ENCODE measurements at places on chromosomes 4 and X.
A peak's percentile ranks its signal among the peaks of the same experiment; 100 is the strongest.

GRCh38 chr4:37383579-37384229 lies 139.2 kb downstream of the NWD2 start:
- DNase-seq = no peak

GRCh38 chr4:16544251-16544721 lies 318.0 kb upstream of the TAPT1 start:
- no peak for DNase-seq

DNA sequence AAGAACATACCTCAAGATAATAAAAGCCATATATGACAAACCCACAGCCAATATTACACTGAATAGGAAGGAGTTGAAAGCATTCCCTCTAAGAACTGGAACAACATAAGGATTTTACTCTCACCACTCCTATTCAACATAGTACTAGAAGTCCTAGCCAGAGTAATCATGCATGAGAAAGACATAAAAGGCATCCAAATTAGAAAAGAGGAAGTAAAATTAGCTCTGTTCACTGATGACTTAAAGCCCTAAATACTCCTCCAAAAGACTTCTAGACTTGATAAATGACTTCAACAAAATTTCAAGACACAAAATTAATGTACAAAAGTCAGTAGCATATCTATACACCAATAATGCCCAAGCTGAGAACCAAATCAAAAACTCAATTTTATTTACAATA lies 235.7 kb downstream of the NKX6-1 start:
- DNase-seq = no peak

GRCh38 chrX:3748052-3748559 lies 34.7 kb upstream of the PRKX start:
- no peak for DNase-seq

- DNase-seq = no peak
Observed at GRCh38 chr4:123235431-123235830, 161.2 kb upstream of the SPRY1 start.

GRCh38 chr4:15870079-15870478 lies 68.5 kb downstream of the FGFBP1 start:
- no peak for DNase-seq

- no peak for DNase-seq
Observed at GRCh38 chr4:185112104-185112503, 31.0 kb upstream of the SLC25A4 start.

GRCh38 chrX:136496186-136496763 lies 1.1 kb upstream of the HTATSF1 start:
- no peak for DNase-seq

DNA sequence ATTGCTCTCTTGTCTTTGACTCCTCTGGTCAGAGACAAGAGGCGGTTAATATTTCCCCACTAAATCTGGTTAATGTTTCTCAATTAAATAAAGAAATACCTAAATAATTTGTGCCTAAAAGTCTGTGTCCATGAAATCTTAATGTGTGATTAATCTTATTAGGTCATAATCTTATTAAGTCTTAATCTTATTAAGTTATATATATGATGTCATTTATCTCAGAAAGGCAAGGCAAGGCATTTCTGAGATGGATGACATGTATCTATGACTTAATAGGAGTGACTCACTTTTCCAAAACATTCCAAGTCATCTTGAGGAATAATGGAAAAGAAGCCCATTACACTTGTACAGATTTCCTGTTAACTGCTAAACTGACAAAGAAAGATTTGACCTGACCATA lies 74.7 kb downstream of the TRAM1L1 start:
- DNase-seq = no peak

GRCh38 chr4:34718576-34719245 lies 1525.6 kb downstream of the ARAP2 start:
- DNase-seq = no peak

- DNase-seq = no peak
Observed at GRCh38 chr4:144181391-144181790, 40.9 kb upstream of the GYPA start.

- DNase-seq = no peak
Observed at GRCh38 chrX:1534301-1535168, 2.5 kb downstream of the P2RY8 start.

GRCh38 chrX:98459669-98460068 lies 1576.0 kb downstream of the RPA4 start:
- DNase-seq = no peak

GRCh38 chr4:174429701-174430410 lies 92.4 kb downstream of the HPGD start:
- DNase-seq = no peak

- DNase-seq = no peak
Observed at GRCh38 chr4:38855466-38855865, 1.2 kb downstream of the TLR6 start.

DNA sequence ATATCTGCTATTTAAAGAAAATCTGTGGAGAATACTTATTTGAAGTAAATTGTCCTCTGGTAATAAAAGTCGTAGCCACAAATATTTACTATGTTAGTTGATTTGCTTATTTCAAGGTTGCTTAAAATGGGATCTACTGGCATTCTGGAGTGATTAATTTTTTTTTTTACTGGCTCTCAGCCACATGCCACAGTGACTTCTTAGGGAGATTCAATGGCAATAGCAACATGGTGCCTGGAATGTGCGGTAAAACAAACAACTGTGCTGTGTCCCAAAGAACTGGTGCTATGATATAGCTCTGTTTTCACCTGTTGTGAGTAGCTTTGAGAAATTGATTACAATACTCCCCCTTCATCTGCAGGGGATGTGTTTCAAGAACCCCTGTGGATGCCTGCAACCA lies 324.3 kb downstream of the GPAT3 start:
- no peak for DNase-seq

DNA sequence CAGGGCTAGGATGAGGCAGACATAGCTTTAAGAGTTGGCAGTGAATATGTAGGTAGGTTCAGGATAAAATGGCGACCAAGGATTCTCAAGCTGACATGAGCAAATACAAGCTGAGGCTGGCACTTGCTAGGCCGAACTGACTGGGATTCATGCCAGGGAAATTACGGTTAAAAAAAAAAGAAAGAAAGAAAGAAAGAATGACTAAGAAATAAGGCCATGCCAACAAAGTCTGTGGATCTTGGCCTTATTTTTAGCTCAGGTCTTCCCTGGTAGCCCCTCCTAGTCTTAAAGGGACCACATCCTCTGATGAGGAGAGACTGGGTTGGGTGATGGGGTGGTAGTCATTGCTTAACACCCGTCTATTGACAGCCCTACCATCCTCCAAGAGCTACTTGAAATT lies 64.4 kb upstream of the KLHL13 start:
- DNase-seq = no peak

- no peak for DNase-seq
Observed at GRCh38 chrX:38052096-38052495, 45.7 kb downstream of the SYTL5 start.

DNA sequence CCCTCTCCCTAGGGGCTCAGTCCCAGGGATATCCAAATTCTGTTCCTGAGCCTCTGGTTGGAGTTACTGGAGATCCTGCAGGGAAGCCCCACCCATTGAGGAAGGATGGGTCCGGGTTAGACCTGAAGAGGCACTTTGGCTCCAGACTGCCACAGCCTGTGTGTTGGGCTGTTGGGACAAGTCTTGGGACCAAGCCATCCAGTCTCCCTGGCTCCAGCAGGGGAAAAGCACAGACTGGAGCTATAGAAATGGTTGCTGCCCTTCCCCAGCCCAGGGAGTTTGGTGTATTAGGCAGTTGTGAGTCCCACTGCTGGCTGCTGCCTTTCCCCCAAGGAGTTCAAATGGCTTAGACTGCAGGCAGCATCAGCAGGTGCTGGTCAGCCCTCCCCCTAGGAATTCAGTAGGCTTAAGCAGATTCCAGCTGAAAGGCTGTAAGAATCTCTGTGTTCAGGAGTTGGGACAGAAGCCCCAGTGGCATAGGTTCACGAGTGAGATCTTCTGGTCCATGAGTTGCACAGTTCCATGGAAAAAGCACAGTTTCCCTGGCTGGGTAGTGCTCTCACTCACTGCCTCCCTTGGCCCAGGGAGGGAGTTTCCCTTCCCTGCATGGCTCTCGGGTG lies 344.0 kb upstream of the EPHA5 start:
- no peak for DNase-seq

GRCh38 chrX:152926279-152926678 lies 28.4 kb downstream of the ZNF185 start:
- peak; percentile 33 for DNase-seq

DNA sequence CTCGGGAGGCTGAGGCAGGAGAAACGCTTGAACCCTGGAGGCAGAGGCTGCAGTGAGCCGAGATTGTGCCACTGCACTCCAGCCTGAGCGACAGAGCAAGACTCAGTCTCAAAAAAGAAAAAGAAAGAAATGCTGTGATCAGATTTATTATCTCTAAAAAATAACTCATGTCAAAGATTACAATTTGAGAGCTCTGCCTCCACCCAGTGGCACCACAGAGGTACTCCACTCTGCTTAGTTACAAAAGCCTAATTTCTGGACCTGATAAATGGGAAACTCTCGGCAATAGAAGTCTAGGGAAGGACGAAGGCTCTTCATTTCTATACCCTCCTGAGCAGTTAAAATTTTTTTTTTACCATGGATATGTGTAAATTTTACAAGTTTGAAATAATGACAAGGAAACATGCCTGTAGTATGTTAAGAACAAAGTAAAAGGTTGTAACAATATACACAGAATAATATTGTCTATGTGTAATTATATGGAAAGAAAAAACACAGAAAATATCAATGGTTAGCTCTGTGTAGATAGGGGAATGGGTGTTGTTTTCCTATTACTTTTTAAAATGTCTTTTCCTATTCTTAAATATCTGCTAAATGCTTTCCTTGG lies 149.8 kb downstream of the STIM2 start:
- DNase-seq = peak; percentile 45

- DNase-seq = no peak
Observed at GRCh38 chrX:124771292-124771691, 424.9 kb downstream of the SH2D1A start.

GRCh38 chrX:55758033-55758432 lies 40.5 kb downstream of the RRAGB start:
- DNase-seq = no peak

DNA sequence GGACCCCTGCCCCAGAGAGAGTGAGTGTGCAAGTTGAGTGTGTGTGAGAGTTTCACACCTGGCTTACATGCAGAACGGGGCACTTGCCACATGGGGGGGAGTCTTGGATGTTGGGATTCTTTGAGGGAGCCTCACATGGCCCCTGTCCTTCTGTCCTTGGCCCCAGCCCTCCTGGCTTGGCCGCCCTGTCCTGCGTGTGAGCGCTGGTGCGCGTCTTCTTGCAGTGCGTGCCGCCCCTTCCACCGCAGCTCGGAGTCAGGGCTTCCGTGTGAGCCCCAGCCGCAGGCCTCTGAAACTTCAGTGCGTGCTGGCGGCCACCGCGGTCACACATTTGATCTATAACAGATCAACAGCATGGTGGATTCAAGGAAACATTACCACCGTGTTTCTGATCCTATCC lies 30.1 kb upstream of the HGFAC start:
- no peak for DNase-seq

GRCh38 chr4:1208266-1208961 lies 36.0 kb upstream of the SPON2 start:
- no peak for DNase-seq

DNA sequence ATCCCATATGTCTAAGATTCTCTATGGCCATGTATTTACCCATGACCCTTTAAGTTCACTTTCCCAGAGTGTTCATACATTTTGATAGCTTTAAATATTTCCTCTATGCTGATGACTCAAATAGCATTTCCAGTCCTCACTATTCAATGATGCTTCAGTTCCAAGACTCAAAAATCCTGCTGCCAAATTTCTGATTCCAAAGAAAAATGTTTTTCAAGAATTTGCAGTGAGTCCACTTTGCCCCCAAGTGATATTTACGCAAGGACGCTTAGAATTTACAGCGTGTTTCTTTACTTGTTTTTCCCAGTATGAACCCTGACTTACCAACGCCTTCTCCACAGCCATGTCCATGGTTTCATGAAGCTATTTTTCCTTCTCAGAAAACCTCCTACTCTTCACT lies 127.9 kb upstream of the PCDH18 start:
- DNase-seq = no peak

DNA sequence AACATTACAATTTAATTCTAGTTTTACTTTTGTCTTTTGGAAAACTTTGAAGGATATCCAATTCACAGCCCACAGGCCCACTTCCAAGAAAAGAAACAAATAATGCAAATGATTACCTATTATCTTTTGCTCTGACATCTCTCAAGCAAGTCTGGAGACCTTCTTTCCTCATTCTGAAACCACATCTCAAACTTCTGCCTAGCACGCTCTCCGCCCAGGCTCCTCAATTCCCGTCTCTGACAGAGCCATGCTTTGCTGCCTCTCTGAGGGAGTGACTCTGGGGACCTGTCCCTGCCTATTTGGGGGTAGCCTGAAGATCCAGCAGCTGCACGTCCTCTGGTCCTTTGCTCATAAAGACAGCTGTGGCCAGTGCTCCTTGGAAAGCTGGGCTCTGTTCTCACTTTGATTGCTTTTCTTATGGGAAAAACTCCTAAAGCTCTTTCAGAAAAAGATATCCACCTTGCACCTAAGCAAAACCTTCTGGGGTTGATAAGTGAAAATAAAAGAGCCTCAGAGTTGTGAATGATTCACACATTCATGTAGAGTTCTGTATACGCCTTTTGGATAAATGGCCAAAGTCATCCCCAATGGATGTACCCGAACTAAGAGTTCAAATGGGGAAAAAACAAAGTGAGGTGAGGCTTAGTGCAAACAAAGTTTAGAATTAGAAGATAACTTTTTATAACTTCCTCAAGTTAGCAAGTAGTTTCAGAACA lies 72.4 kb upstream of the TNIP3 start:
- no peak for DNase-seq

DNA sequence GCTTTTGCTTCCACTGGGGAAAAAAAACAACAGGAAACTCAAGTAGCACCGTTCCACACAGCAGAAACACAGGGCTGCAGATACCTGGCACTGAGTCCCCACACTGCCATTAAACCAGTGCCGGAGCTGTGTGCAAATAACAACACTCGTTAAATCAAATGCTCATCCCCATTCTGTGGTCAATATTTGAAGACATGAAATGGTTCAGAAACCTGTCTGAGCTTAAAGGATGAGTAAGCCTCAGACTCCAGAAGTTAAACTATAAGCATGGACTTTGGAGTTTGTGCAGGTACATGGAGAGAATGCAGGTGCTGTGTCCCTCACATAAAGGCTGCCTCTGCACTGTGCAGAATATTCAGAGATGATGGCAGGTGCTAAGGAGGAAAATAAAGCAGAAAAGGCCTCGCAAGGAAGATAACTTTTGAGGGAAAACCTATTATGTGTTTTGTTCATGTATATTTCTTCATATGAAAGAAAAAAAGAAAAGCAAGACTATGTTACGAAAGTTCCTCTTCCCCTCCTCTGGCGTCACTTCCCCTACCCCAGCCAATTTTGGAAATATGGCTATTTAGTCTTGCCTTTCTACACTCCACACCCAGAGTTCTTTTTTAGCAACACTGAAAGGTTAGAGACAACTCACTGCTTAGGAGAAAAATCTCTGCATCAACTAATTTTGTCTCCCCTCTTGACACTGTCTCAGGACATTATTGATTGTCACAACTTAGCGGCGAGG lies 4.6 kb downstream of the MPP1 start:
- peak; percentile 43 for DNase-seq

All from NCI-H2029 (cell line).